ENCODE measurements at places on chromosomes 1 and 21.

DNA sequence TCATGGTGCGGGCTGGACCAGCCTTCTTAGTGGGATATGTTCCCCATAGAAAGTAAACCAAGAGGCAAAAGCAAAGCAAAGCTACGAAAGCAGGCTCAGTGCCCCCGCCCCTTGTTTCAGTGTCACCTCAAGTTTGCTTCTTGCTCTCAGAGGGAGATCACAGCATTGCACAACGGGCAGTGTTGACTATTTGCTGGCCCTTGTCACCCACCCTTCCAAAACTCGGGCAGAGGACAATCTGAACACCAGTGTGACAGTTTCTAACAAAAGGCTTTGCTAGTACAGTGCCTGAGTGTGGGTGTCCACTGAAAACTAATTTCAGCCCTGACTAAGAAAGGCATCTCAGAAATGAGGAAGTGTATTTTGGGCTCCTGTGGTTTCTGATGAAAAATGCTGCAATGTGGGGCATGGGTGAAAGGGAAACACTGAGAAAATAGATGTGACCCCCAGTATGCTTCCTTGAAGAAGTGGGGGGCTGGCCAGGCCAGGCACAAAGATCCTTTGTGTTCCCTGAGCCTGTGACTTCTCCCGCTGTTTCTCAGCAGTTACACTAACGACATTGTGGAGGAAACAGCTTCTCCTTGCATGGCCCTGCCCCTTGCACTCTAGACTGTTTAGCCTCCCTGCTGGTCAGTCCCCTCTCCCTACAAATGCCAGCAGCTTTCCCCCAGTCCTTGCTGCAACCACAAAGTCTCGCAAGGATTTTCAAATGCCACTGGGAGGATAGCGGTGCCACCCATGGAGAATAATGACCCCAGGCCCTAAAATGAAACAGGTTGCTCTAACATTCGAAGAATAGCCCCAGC, 33.3 kb upstream of the KCNE1 start:
- no peak for DNase-seq

- no peak for DNase-seq
These were observed 23.6 kb upstream of the DNM3 start for GRCh38 chr1:171817511-171818265.

DNA sequence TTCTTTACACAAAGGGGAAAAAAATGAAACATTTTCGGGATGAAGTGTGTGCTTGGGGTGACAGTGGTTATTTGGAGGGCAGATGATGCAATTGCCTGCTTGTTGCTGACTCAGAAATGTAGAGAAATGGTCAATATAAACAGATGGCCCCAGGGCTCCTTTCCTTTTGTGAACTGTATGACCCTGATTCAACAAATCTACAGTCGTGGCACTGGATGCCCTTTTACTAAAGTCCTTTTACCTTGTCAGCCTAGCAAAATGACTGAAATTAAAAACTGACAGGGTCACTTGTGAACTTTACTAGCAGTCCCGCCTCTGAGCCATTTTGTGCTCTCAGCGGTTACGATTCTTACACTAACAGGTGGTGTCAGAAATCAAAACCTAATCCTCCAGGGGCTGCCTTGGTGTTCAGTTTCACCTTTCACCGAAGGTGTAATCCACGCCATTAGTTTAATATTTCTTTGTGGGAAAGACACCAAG, 49.8 kb downstream of the GREM2 start:
- DNase-seq = no peak

DNA sequence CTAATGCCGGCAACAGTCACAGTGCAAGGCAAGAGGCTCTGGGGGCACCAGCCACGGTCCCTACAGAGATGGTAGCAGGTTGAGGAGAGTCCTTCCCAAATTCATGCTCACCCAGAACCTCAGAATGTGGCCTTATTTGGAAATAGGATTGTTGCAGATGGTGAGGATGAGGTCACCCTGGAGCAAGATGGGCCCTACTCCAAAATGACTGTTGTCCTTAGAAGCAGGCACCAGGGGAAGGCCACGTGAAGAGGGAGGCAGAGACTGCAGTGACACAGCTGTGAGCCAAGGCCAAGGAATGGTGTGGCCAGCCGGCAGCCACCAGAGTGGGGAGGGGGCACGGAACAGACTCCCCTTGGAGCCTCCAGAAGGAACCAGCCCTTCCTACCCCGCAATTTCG, 70.8 kb upstream of the CLDN14 start:
- DNase-seq = no peak

GRCh38 chr1:8075511-8076051, 49.5 kb upstream of the ERRFI1 start:
- DNase-seq = no peak
